OCI-M1 (cell line): ENCODE measurements at places on chromosomes 13 and 19.

- no peak for DNase-seq
Measured at GRCh38 chr13:78305171-78305570, 298.2 kb downstream of the POU4F1 start.

- no peak for DNase-seq
Measured at GRCh38 chr13:38394777-38395496, 45.3 kb downstream of the UFM1 start.

- no peak for DNase-seq
Measured at GRCh38 chr13:42633495-42633894, 59.5 kb downstream of the TNFSF11 start.

DNA sequence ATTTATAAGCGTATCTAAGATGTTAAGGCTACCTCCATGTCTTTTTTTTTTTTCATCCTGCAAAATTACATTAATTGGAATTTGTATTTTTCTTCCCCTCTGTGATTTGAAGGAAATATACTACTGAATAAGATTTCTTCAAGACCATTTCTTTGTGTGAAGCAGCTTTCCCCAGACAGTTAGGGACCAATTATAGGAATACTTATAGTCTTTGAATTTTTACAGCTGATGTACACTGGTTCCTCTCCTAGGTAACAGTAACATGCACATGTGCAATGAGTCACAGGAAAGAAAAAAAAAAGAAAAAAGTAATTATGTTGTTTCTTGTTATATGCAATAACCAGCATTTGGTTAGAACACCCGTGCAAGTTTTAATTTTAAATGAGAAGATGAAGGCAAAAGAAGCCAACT, 82.0 kb downstream of the PCDH9 start:
- DNase-seq: no peak
